ENCODE measurements at places on chromosomes 12 and 14.

GRCh38 chr12:15186597-15186996 is 34.6 kb downstream of the RERG start:
- DNase-seq: no peak

DNA sequence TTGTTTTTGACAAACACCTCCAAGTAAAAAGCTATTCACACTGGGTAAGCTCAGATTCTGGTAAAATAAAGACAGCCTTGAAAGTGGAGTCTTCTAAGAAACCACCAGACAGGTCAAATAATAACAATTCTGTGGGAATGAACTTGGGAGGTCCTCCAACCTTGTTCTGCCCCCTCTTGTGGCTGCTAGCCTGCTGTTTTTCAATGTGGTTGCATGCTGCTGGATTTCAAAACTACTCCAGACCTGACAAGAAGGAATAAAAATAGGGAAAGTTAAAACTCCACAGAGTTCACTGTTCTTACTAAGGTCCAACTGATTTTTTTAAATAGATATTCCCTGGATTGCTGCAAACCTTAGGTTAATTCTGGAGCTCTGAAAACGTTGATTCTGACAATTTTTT is 32.2 kb upstream of the RIN3 start:
- DNase-seq: no peak

- DNase-seq: no peak
These were observed 202.5 kb upstream of the DDHD1 start for GRCh38 chr14:53355581-53356112.

DNA sequence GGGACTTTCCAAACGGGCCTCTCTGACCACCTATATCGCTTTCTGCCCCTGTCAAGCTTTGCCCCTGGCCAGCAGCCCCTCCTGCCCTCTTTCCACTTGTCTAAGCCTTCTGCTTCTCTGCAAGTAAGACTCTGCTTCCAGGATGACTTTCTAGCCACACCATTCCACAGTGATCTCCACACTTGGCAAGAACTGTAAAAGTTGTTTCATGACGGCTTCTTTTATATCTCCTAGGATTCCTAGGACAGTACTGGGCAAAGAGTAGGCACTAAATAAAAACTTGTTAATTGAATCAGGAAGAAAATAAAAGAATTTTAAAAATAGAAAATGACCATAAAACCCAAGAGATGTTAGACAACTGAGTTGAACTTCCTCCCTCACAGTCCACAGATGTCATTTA is 1.8 kb upstream of the PTPN21 start:
- no peak for DNase-seq

DNA sequence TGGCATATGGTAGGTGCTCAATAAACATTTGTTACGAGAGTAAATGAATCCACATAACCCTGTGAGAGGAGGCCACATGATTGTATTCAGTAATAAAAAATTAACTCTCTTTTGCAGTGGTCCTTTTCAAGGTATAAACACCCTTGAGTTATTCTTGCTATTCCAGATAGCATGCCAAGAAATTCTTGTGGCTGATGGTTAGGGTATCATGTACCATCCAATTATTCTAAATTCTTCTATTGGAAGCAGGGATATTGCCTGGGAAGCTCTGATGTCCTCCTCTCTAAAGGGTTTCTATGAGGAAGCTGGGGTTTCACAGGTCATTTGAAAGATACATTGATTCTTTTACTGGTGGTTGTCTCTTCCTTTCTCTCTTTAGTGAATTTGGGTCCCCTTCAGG is 10.1 kb downstream of the AKAP6 start:
- no peak for DNase-seq

GRCh38 chr12:103505371-103506236 is 9.8 kb upstream of the C12orf42 start:
- DNase-seq: no peak

- no peak for DNase-seq
These were observed 525 bp upstream of the FAR2 start for GRCh38 chr12:29148596-29148910.

DNA sequence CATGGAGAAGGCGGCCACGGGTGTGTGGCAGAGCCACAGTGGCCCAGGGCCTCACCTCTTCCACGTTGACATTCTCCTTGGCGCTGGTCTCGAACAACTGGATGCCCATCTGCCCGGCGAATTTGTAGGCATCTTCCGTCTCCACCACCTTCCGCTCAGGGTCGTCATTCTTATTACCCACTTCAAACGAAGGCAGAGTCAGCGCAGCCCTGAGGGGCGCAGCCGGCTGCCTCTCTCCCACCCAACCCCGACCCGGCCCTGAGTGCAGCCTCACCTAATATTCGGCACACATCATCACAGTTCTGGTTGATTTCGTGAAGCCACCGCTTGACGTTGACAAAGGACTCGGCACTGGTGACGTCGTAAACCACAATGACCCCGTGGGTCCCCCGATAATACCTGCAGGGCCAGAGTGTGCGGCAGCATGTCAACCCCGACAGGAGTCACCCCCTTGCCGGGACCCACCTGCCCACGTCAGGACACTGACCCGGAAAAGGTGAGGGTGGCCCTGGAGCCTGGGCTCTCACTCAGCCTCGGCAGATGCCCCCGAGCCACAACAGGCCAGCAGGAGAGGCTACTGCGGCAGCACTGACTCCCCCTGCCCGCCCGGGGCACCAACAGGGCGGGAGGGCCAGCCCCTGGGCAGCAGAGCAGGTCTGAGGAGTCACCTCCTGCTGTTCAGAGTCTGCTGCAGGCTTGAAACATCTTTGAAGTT is 17.6 kb downstream of the RAB35 start:
- DNase-seq: no peak

GRCh38 chr14:78605897-78606500 is 435.8 kb downstream of the NRXN3 start:
- DNase-seq: no peak

DNA sequence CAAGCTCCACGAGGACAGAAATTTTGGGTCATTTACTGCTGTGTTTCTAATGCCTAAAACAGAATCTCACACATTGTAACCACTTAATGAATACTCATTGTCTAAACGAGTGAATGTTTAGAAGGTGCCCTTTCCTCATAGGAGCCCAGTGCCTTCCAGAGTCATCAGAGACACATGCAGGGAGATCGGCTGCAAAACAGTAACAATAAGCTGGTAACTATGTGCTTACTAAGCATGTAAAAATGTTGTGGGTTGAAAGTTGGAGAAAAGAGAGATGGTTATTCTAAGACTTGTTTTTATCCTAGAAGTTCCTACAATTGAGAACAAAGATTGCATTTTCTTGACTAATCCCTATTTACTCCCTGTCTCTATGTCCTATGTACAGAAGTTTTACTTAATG is 7.4 kb downstream of the TESPA1 start:
- no peak for DNase-seq

GRCh38 chr14:46480817-46481216 is 170.8 kb downstream of the RPL10L start:
- no peak for DNase-seq

GRCh38 chr14:98244966-98245569 is 1026.9 kb downstream of the BCL11B start:
- DNase-seq: no peak

DNA sequence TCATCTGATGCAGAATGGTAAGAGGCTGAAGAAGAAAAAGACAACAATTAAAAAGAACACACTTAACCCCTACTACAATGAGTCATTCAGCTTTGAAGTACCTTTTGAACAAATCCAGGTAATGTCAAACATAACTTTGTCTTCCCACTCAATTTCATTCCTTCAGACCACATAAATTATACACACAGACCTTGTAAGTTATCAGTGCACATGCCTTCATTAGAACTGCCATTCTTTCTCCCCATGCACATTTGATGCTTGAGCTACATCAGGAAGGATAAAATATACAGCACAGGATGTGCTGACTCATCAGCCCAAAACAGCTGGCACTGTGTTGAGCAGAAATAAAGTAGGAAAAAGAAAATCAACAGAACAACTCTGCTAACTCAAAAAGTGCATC is 246.7 kb downstream of the PAWR start:
- DNase-seq: no peak

- DNase-seq: no peak
These were observed 85.5 kb upstream of the PTPRB start for GRCh38 chr12:70722584-70723343.

- no peak for DNase-seq
These were observed 1082.9 kb downstream of the BCL11B start for GRCh38 chr14:98189062-98189461.

DNA sequence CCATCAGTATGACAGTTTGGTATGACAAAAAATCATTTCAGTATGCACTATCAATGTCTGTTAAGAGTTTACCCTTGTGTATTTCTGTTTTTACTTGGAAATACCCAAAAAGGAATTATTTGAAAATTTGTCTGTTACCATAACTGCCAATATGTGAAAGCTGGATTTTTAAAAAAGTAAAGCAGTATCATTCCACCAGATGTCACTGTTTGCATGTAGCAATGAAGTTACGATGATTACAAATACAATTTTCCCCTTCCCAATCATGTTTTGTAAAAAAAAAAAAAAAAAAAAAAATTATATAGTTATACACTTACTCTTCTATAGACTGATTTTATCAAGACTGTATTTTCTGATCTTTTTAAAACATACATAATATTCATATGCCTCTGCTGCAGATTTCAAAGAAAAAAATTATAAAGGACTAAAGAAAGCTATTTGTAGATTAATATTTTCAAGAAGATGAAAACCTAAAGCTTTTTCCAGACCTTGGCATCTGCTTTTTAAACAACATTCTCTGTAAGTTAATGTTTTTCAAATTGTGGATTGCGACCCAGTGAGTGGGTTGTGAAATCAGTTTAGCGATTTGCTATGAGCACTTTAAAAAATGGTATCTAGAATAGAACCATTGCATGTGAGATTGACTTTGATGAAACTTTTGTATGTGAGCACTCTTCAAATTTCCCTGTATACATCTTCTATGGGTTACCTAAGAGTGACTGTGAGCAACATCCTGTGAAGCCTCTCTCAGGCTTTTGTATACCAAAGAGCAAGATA is 114.2 kb downstream of the TTC6 start:
- DNase-seq: peak; percentile 25

DNA sequence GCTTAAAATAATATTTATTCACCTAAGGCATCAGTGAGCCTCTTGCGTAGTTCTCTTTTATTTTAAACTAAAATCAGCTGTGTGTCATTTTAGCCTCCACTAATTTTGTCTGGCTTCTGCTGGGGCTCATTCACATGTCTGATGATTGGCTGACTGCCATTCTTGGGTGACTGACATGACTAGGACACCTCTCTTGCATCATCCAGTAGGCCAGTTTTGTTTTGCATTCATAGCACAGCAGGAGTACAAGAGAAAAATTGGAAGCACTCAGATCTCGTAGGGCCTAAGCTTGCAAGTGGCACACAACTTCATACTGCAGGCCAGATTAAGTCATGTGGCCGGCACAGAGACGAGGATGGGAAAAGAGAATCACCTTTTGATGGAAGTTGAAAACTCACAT is 1226.5 kb downstream of the GALC start:
- no peak for DNase-seq

DNA sequence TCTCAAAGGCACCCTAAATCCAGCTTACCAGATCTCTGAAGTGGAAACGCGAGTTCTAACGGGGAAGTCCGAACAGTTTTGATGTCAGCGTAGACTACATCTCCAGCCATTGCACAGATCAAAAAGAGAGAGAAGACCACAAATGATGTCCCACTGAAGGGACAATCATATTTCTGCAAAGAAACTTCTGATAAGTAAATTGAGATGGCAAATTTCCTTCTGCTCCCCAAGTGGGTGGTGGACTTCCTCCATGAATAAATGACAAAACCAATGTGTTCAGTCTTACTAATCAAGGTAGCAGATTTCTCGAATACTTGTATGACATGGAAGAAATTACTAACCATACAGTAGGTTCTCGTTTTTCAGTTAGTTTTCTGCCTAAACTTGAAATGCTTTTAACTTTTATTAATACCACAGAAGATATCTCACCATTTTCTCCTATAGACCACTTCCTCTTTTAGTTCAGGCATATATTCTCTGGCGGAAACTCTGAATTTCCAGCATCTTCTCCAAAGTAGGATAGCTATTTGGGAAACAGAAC is at the start of gene CLECL1:
Gene CLECL1 (minus strand): TSS at position 177 of the 541 bp plus-strand sequence.
- DNase-seq: no peak

- peak; percentile 56 for DNase-seq
These were observed at the start of gene WSCD2 for GRCh38 chr12:108129017-108129812. Gene WSCD2 (plus strand): TSS chr12:108129288. CDS start chr12:108195833, 66,545 bp downstream.

DNA sequence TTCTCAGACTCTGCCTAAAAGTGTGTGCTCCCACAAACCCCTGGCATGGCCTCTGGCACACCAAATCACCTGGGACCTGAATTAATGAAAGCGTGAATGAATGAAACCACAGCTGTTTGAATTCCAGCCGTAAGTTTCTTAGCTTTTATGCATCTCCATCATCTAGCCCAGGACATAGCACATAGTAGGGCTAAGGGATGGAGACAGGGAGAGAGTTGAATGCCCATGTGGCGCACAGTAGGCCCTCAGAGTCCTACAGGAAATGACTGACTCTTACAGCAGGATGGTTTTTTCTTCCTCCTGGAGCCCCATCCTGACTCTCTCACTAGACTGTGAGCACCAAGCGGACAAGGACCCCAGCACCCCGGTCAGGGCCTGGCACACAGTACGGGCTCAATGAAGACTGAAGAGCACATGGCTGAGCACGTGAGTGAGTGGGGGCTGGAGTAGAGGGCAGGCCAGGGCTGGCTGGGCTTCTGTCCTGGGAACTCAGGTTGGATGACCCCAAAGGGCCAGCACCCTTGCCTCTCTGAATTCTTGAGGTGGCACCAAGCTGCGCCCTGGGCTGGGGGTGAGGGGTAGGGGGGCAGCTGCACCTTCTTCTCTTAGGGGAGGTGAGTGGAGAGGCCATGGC is 351.3 kb downstream of the MED13L start:
- DNase-seq: no peak

DNA sequence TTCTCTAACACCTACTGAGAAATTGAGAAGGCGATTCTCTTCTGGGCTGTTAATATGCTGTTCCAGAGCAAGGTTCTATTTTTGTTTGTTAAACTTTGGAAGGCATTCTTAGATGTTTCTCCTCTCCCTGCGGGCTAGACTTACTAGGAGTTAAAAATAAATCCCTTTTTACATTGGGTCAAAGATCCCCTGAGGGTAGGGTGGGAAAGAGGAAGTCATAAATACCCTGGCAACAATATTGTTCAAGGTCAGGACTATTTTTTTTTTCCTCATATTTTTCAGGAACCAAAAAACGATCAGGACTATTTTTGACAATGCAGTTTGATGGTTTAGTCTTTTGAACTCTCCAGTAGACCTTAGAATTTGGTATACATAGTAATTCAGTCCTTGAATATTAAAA is 12.0 kb upstream of the SLC2A14 start:
- DNase-seq: peak; percentile 8

DNA sequence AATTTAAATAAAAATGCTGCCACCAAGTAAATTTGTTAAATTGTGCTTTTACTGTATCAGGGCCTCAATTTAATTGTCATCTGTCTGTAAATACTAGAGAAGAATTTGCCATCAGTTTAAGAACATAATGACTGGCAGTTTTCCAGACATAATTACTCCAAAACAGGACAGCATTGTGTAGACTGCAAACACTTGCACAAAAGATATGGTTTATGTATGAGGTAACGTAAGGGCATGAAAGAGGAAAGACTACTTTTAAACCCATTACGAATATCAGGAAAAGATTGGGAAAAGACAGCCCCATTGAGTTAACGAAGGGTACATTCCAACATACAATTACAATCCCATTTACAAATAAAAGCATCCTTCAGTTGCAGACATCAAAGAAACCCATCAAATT is 59.8 kb upstream of the KRR1 start:
- no peak for DNase-seq

All from T47D (cell line).